Psoas muscle (tissue), 8 donors: ENCODE measurements at places on chromosomes 3 and 15. TPM values are rescaled to one million over a fixed set of nuclear protein-coding genes. Genes with fewer than 3 reads are reported as not detected.

Gene TFRC
- total RNA-seq: 36.2 TPM

DNA sequence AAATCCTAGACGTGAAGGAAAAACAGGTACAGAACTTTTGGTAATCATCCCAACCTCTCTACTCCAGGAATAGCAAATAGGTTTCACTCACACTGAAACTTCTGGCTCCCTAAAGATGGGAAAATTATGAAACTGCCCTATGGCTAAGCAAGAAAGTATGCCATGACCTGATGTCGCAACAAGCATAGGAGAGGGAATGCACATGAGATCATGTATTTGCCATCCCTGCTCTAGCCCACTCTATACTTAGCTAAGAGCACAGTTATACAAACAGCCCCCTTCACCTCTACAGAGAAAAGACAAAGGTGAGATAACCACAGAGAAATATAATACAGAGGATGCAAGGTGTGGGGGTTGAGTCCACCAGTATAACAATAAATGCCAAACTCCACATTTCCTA, 102.7 kb downstream of the TBC1D5 start:
- H3K27me3 ChIP-seq: no peaks in the 10 kb centered on the region
- no peak for DNase-seq
- no peak overlapping the region for H3K27ac ChIP-seq
- no peaks in the 10 kb centered on the region for H3K36me3 ChIP-seq
- peaks cover 35% of the 10 kb centered on the region for H3K4me1 ChIP-seq
- no peak overlapping the region for H3K4me3 ChIP-seq

Gene AP4E1
- total RNA-seq: 14.5 TPM

Gene CCR3
- total RNA-seq: not detected

GRCh38 chr15:41568350-41569017, 9.5 kb downstream of the TYRO3 start:
- no peaks in the 10 kb centered on the region for H3K36me3 ChIP-seq
- H3K4me3 ChIP-seq: no peak overlapping the region
- no peak for DNase-seq
- H3K27me3 ChIP-seq: no peaks in the 10 kb centered on the region

Gene TPRA1
- 21.2 TPM for total RNA-seq

GRCh38 chr3:111315930-111316587, 225.9 kb upstream of the CD96 start:
- H3K4me3 ChIP-seq: no peak overlapping the region
- no peaks in the 10 kb centered on the region for H3K36me3 ChIP-seq
- DNase-seq: no peak
- no peaks in the 10 kb centered on the region for H3K4me1 ChIP-seq
- no peak overlapping the region for H3K27ac ChIP-seq

DNA sequence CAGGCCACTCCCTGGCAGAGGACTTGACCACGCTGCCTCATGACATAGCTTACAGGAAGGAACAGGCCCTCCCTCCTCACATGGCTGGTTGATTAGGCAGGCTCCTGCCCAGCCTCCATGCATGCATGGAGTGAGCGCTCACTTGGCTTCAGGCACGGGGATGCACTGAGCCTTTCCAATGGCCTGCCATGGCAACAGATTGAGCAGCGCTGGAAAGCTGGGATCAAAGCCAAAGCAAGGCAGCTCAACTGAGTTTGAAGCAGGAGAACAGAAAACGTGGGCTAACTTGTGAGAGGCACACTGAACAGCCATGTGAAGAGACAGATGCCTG, 5.9 kb upstream of the GRAMD2A start:
- DNase-seq: peak; percentile 64
- H3K4me1 ChIP-seq: peaks cover 50% of the 10 kb centered on the region
- H3K27ac ChIP-seq: peak overlapping the region; percentile 91
- no peak overlapping the region for H3K4me3 ChIP-seq

DNA sequence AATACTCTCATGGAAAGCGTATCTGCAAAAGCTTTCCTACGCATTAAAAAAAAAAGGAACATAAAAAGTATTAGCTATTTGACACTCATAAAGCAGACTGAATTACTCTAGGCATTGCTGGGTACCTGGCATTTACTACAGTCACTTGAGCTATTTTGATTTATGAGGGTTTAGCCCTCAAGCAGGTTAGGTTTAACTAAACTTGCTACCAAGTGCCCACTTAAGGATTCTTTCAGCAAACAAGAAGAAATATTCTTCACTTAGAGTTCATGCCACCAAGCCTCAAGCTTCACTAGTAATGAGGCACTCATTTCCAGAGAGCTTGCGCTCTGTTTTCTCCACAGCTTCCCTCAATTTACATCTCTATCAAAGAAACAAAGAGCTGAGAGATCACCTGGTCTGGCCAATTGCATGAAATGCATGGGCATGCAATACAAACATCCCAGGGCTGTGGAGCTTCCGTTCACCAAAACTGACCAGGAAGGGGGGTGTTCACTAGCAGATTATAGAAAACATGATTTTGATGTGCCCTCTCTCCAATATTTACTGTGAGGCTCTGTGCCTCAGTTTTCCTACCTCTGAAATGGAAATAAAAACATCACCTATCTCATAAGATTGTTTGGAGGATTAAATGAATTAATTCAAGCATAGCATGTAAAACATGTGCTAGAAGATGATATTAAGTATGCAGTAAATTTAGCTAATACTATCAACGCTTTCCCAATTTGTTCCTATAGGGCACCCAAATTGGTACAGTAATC, 217.3 kb downstream of the RORA start:
- H3K4me1 ChIP-seq: peaks cover 23% of the 10 kb centered on the region
- H3K27me3 ChIP-seq: no peaks in the 10 kb centered on the region
- DNase-seq: no peak
- H3K36me3 ChIP-seq: no peaks in the 10 kb centered on the region
- H3K27ac ChIP-seq: no peak overlapping the region

DNA sequence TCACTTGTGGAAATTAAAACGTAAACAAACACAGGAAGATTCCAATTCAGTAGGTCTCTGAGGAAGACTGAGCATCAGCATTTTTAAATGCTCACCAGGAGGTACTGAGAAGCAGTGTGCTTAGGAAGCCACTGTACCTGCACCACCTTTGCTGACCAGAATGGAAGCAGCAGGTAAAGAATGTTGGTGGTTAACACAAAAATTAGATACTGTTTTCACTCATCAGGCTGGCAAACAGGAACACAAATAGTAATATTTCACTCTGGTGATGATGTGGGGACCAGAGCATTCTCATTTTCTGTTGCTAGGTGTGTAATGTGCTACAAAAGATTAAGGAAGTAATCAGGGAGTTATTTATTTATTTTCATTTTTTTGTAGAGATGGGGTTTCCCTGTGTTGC, 29.9 kb upstream of the GHSR start:
- H3K27ac ChIP-seq: no peak overlapping the region
- no peaks in the 10 kb centered on the region for H3K27me3 ChIP-seq
- no peaks in the 10 kb centered on the region for H3K36me3 ChIP-seq
- no peak for DNase-seq

DNA sequence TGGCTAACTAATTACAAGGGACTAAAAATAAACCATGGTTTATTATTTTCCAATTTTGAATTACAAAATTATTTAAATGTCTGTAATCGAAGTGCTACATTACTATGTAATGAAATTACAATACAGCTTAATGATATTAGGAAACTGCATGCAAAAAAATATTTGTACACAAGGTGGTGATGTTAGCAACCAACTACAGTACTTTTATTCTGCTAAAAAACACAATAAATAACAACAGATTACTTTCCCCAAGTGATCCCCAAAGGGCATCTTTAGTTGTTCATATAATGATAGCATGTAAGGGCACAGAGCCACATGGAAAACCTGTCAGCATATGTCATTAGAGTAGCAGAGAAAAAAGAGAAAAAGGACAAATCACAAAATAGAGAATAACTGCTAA, 147.5 kb upstream of the SOX2 start:
- no peaks in the 10 kb centered on the region for H3K4me1 ChIP-seq
- H3K4me3 ChIP-seq: no peak overlapping the region
- DNase-seq: no peak
- no peaks in the 10 kb centered on the region for H3K36me3 ChIP-seq

GRCh38 chr3:113769551-113769950, 22.7 kb downstream of the ATP6V1A start:
- H3K4me3 ChIP-seq: no peak overlapping the region
- DNase-seq: no peak
- H3K4me1 ChIP-seq: peaks cover 1% of the 10 kb centered on the region
- no peaks in the 10 kb centered on the region for H3K36me3 ChIP-seq

Gene CCDC54
- not detected for total RNA-seq

DNA sequence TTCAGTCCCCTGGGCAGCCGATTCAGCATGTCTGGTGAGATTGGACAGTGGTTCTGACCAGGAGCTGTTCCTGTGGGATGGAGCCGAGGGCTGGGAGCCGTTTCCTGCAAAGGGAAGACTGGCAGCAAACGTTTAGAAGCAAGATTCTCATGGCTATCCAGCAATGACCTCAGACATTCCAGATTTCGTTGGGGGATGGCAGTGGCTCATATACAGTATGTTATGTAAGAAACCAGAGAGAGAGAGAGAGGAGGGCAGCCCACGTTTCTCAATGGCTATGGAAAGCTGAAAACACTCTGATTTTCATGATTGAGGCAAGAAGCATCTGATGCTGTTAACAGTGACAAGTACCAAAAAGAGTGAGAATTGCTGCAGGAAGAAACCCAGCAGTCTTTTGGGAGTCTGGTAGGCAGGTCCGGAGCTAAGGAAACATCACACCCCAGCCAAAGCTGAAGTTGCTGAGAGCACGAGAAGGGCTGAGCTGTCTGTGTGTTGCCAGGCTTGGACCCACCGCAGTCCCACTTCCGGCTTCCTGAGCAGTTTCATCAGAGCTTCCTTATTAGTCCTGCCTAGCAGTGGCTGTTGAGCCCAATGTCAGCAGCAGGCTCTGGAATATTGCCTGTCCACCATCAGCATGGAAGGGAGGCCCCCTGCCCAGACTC, 25.6 kb upstream of the VPS8 start:
- H3K27me3 ChIP-seq: no peaks in the 10 kb centered on the region
- peak overlapping the region; percentile 55 for H3K27ac ChIP-seq
- peaks cover 16% of the 10 kb centered on the region for H3K4me1 ChIP-seq
- peak overlapping the region; percentile 28 for H3K4me3 ChIP-seq

Gene THPO
- 1.7 TPM for total RNA-seq

DNA sequence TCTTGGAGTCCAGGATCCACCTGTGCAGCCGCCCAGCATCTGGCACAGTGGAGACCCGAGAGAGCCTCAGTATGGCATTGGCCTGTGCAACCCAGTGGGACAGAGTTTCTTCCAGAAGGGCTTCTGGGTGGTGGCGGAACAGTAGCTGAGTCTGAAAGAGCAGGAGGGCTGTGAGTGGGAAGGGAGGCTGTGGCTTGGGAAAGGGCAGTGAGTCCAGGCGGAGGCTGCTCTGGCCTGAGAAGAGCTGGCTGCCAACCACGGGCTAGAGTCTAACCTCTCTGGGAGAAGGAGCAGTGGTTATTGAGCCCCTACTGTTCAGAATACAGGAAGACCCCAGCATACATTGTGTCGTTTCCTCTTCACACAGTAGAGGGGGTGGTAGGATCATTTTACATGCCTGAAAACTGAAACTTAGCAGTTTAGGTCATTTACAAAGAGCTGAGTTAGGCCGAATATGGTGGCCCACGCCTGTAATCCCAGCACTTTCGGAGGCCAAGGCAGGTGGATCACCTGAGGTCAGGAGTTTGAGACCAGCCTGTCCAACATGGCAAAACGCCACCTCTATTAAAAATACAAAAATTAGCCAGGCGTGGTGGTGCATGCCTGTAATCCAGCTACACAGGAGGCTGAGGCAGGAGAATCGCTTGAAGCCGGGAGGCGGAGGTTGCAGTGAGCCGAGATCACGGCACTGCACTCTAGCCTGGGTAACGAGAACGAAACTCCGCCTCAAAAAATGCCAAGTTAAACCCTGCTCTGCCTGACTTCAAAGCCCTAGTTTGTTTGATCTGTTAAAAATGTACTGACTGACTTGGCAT, 3.2 kb downstream of the AEN start:
- peaks cover 41% of the 10 kb centered on the region for H3K36me3 ChIP-seq
- DNase-seq: no peak
- no peaks in the 10 kb centered on the region for H3K27me3 ChIP-seq
- peaks cover 34% of the 10 kb centered on the region for H3K4me1 ChIP-seq

Gene CHDH
- total RNA-seq: 4.8 TPM

Gene CGNL1
- total RNA-seq: 0.55 TPM

Gene PPARG
- 6.8 TPM for total RNA-seq

DNA sequence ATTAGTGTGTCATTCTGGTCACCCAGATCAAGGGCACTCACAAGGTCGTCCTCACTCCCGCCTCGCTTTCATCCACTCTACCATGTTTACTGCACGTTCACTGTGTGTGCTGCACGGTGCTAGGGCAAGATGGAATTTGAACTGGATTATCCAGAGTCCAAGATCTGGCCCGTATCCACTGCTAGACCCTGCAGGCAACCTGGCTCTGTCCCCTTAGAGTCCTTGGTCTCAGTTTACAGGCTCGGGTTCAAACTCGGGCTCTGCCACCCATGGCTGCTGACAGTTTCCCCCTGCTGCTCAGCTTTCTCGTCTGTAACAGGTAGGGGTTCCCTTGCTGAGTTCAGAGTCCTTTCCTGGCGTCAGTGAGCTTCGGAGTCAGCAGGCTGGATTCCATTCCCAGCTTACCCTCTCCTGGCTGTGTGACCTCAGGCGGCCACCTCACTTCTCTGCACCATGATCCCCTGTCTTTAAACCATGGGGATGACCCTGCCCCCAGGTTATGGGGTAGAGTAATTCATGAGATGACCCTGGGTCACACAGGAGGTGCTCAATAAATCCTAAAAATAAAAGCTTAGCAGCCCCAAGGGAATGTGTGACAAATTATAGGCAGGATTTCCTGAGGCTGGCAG, 79.6 kb upstream of the SLC6A6 start:
- no peaks in the 10 kb centered on the region for H3K36me3 ChIP-seq
- no peaks in the 10 kb centered on the region for H3K27me3 ChIP-seq

DNA sequence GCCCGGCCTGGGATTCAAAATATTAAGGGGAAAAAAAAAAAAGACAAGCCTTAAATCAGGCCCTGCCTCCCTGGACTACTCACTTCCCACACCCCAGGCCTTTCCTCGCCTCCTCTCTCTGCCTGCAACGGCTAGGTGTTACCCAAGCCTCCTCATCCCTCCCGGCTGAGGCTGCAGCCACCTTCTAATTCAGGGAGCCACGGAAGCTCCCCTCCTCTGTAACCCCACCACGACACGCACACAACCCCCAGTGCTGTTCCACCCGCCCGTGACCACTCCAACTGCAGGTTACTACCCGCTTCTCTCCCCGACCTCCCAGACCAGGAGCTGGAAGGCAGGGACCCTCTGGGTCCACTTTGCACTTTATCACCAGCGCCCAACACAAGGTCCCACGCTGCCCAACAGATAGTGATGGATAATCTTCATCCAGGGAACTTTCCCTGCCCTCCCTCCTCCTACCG, 936 bp downstream of the KIF7 start:
- peaks cover 28% of the 10 kb centered on the region for H3K27me3 ChIP-seq
- H3K4me1 ChIP-seq: no peaks in the 10 kb centered on the region
- H3K27ac ChIP-seq: no peak overlapping the region

Gene KLF13
- 24.5 TPM for total RNA-seq
